ENCODE measurements at places on chromosomes 5 and 9.
A peak's percentile ranks its signal among the peaks of the same experiment; 100 is the strongest.

DNA sequence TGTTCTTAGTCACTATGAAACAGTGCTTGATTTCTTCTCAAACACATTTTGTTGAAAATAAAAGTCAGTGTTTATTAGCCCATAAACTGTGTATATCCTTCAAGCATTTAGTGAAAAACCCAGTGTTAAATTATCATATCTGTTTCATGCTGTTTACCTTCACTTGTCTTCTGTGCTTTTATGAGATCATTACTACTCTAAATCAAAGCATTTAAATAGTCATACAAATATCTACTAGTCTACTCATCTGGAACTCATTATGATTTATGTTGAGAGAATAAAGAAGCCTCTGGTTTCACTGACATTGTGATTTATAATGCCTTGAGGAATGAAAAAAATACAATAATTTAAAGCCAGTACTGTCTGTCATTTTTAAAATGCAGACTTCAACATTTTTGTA is 366.5 kb downstream of the SLCO4C1 start:
- DNase-seq, result peak; percentile 62

DNA sequence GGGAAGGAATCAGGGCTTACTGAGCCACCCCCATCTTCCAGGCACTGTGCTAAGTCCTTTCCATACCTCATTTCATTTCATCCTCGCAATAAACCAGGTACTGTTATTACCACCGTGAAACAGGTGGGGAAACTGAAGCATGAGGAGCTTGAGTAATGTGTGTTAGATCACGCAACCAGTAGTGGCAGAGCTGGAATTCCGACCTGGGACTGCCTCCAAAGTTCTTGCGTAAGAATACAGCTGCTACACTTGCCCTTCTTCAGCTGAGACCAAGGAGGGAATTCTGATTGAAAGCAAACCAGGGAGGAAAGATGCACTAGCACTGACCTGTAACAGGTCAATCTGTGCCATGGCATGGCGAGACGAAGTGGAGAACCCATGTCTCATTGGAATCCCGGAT is 113.4 kb upstream of the MSX2 start:
- peak; percentile 7 for DNase-seq

DNA sequence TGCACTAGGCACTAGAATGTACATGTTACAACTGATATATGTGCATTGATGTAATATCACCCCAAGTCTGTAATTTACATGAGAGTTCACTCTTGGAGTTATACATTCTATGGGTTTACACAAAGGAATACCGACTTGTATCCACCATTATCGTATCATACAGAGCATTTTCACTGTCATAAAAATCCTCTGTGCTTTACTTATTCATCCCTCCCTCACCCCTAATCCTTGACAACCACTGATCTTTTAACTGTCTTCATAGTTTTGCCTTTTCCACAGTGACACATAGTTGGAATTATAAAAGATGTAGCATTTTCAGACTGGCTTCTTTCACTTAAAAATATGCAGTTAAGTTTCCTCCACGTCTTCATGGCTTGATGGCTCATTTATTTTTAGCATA is 11.1 kb upstream of the RFK start:
- DNase-seq, result no peak

DNA sequence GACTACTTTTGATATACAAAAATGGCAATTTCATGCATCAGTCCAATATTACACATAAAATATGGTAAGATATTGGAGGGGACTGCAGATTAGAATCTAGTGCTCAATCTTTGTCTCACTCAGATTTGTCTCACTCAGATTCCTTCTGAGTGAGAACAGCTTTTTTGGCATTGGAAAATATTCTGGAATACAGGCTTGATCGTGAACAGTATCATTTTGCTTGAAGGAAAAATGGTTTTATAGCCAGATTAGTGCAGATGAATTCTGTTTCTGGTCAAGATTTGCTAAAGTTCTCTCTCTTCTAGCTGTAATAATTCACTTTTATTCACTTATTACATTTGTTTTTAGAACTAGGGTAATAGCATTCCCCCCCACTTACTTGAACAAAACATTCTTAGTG is 51.2 kb downstream of the MAN2A1 start:
- DNase-seq, result no peak

GRCh38 chr9:92964607-92965060 is 17.3 kb downstream of the FGD3 start:
- no peak for DNase-seq

- no peak for DNase-seq
Measured at GRCh38 chr5:150152636-150153462, 2.8 kb downstream of the PDGFRB start.

DNA sequence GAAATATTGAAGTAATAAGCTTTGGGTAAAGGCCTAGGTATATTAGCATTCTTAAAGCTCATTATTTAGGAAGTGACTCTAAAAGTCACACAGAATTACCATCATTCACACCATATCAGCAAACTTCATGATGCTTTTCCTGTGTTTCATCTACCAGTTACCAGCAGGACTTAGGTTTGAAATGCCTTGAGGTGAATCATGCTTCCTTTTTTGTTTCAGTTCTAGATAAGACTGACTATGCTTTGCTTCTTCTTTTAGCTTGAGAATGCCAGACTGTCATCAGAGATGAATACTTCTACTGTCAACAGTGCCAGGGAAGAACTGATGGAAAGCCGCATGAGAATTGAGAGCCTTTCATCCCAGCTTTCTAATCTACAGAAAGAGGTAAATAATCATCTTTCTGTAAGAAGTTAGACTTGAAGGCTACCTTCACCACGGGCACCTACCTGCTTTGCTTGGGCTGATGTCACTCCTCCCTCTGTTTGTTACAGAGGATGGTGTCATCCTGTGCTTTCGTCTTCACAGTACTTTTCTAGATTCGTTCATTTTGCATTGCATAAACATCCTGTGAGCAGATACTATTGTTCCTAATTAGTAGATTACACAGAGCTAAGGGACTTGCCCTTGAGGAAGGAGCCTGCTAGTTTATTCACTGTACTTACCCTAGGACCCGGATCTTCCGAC is 34.7 kb downstream of the LMNB1 start:
- DNase-seq, result no peak

DNA sequence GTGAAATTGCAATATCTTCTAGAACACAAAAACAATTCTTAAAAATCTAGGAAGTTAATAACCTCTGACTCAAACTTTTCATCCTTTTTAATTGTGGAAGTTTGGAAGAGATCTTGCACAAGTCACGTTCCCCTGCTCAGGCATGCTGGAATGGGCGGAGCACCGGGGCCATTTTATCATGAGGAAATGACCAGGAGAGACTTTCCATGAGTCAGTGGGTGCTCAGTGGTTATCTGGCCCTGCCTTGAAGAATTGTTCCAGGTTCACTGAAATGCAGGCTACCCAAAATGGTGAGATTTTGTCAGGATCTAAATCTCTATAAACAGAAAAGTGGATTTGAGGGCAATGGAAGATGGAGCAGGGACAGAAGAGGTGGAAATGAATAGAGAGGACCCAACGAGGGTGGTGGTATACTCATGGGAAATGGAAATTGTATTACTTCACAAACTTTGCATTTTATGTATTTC is 61.2 kb downstream of the FYB1 start:
- DNase-seq, result no peak
